ENCODE measurements at places on chromosomes 7 and 10.
A peak's percentile ranks its signal among the peaks of the same experiment; 100 is the strongest.

DNA sequence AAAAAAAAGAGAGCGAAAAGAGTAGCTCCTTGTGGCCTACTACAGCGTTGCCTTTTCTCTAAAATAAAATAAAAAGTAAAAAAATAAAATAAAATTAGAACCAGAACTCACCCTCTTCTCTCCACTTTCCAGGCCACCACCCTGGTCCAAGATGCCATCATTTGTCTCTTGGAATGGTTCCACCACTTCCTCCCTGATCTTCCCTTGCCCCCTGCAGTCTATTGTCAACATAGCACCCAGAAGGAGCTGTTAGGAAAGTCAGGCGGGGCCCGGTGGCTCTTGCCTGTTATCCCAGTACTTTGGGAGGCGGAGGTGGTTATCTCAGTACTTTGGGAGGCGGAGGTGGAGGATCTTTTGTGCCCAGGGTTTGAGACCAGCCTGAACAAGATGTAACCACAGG, 7.6 kb upstream of the GRID2IP start:
- no peaks in the 10 kb centered on the region for H3K27me3 ChIP-seq
- DNase-seq: no peak
- H3K4me1 ChIP-seq: no peaks in the 10 kb centered on the region
- no peaks in the 10 kb centered on the region for H3K36me3 ChIP-seq

- no peak for DNase-seq
- H3K27me3 ChIP-seq: no peaks in the 10 kb centered on the region
- H3K36me3 ChIP-seq: peaks cover 6% of the 10 kb centered on the region
These were observed 84.2 kb downstream of the REEP3 start for GRCh38 chr10:63605197-63605967.

DNA sequence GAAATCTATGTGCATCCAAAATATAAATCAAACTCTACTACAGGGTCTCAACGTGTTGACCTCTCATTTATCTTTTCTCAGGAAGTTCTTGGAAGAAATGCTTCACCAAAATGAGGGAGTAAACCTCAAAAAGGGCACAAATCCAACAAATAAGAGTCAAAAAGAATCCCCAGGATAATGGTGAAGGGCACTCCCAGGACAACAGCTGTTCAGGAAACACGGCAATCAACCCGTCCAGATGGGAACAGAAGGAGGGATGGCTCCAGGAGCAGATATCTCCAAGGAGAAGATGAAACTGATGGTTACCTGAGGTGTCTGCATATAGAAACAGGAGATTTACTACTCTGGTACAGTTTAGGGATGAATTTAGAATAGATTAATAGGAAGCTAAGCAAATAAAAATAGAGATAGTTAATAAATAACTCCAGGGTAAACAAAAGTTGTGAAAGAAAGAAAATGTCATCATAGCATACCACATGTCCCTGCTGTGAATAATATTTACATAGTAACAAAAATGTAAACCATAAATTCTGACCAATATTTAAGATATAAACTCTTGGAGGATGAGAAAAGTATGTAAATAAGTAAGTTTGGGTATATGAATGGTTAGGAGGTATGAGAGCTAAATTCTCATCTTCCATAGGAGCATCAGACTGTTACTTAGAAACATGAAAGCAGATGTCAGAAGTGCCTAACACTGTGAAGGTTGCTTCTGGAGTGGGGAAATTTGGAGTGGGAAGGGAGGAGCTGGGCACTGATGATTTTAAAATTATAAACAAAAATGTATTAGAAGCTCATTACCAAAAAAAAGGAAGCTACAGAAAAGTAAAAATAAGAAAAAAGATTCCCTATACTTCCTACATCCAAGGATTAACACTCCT, 237.5 kb upstream of the HPS1 start:
- no peak overlapping the region for H3K27ac ChIP-seq
- no peak for DNase-seq
- no peaks in the 10 kb centered on the region for H3K27me3 ChIP-seq
- H3K36me3 ChIP-seq: no peaks in the 10 kb centered on the region
- no peaks in the 10 kb centered on the region for H3K4me1 ChIP-seq

DNA sequence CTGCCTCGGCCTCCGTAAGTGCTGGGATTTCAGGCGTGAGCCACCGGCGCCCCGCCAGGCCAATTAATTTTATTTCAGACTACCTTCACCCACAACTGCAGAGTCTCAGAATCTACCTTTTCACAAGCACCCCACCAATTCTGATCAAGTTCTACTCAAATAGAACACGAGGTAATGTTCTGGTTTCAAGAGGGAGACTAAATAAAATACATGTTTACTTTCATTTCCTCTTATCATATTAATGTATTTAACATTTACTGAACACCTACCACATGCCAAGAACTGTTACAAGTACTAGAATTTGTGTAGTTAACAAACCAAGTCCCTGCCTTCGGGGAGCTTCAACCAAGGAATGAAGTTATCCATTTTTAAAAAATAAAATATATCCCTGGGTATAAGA, 25.5 kb upstream of the RGS10 start:
- H3K4me1 ChIP-seq: no peaks in the 10 kb centered on the region
- H3K36me3 ChIP-seq: peaks cover 10% of the 10 kb centered on the region
- DNase-seq: no peak
- H3K27ac ChIP-seq: no peak overlapping the region
- no peaks in the 10 kb centered on the region for H3K27me3 ChIP-seq
- H3K4me3 ChIP-seq: no peak overlapping the region

DNA sequence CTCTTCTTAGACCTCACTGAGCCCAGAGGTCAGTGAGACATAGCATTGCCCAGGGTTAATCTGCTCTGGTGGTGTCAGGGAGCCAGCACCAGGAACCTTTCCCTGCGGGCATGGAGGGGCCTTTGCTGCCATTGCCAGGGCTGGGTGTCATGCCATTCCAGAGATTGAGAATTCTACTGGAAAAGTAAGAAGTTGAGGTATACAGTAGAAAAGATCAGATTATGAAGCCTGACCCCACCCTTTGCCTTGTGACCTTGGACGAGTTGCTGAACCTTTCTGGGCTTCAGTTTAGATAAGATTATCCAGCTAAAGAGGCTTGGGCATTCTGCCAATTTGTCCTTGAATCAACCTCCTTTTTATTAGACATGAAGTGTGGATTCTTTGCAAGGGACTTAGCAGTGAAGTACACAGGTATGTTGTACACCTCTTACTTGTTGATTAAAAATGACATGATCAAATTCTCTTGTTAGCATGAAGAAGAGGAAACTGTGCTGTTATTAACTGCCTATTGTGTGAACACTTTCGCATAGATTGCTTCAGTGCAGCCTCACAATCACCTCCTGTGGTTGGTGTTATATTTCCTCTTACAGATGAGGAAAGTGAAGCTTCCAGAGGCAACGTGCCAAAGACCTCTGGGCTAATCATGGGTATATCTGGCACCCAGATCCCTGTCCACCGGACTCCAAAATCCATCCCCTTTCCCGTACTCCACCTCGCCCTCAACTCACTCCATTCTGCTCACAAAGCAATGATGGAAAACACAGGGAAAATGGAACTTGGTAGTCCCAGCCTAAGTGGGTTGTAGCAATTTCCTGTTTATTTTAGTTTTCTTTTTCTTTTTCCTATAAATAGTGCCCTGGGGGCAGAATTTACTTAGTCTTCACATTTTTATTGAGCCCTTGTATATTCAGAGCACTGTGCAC, 151.3 kb downstream of the CAMK1D start:
- no peaks in the 10 kb centered on the region for H3K27me3 ChIP-seq
- H3K4me1 ChIP-seq: no peaks in the 10 kb centered on the region
- H3K4me3 ChIP-seq: no peak overlapping the region
- H3K27ac ChIP-seq: peak overlapping the region; percentile 27

DNA sequence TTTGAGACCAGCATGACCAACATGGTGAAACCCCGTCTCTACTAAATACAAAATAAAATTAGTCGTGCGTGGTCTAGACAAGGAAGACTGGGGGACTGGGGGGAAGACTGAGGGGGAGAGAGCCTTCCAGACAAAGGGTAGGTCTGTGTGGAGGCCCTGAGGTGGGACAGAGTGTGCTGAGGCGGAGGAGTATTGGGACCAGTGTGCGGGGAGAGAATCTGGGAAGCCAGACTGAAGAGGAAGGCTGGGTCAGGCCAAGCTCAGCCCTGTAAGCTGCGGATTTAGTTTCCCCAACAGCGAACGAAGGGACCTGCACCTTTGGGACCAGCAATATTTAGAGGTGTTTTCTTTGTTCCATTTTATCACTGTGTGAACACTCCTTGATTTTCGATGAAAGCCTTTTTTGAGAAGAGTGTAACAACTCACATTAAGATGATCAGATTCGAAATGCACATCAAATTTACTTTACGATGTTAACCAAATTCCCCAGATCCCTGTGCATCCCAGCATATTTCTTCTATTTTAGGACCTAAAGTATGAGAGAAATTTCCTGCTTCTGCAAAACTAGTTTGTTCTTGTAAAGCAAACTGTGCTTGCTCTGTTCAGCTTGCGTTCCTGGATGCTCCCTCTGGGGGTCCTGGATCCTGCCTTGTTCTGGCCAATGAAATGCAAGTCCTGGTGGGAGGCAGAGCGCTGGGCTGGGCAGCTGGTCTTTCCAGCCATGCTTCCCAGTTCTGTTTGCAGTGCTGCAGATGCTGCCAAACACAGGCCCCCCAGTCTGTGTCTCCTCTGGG, 39.4 kb downstream of the PLAU start:
- no peaks in the 10 kb centered on the region for H3K27me3 ChIP-seq
- no peaks in the 10 kb centered on the region for H3K36me3 ChIP-seq
- no peaks in the 10 kb centered on the region for H3K4me1 ChIP-seq
- H3K27ac ChIP-seq: no peak overlapping the region
